ENCODE measurements at places on chromosomes 6 and 20. TPM values are rescaled to one million over a fixed set of nuclear protein-coding genes. Genes with fewer than 3 reads are reported as not detected.

- DNase-seq: no peak
Measured at GRCh38 chr6:6503191-6503590, 85.3 kb upstream of the LY86 start.

The ERVFRD-1 gene
- 0.40 TPM for total RNA-seq

DNA sequence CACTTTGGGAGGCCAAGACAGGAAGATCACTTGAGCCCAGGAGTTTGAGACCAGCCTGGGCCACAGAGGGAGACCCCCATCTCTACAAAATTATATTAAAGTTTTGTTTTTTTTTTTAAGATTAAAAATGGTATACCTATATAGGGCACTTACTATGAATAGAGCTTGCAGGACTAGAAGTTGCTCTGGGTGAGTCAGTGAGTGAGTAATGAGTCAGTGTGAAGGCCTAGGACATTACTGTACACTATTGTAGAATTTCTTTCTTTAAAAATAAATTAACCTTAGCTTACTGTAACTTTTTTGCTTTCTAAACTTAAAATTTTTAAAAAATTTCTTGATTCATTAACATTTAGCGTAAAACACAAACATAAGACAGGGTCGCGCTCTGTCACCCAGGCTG is 29.7 kb downstream of the STK35 start:
- DNase-seq: no peak

DNA sequence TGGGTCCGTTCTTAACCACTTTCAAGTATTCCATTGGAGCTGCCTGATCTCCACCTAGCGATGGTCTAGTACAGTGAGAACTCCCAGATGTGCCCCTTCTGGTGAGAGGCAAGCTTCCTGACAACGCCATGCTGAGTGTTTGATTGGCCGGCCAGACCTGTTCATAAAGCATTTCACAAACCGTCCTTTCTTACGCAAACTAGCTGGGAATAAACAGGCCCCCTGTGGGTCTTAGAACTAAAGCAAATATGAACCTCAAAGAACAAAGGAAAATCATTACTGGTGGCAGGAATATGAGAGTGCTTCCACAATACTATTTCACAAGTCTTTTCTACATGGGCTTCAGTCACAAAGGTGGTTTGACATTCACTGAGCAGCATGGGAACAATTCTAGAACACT is 15.6 kb upstream of the GCNT2 start:
- DNase-seq: no peak

GRCh38 chr6:101703311-101703710 is 309.8 kb downstream of the GRIK2 start:
- no peak for DNase-seq

- DNase-seq: no peak
Measured at GRCh38 chr6:44053760-44054556, 73.3 kb downstream of the MRPL14 start.

DNA sequence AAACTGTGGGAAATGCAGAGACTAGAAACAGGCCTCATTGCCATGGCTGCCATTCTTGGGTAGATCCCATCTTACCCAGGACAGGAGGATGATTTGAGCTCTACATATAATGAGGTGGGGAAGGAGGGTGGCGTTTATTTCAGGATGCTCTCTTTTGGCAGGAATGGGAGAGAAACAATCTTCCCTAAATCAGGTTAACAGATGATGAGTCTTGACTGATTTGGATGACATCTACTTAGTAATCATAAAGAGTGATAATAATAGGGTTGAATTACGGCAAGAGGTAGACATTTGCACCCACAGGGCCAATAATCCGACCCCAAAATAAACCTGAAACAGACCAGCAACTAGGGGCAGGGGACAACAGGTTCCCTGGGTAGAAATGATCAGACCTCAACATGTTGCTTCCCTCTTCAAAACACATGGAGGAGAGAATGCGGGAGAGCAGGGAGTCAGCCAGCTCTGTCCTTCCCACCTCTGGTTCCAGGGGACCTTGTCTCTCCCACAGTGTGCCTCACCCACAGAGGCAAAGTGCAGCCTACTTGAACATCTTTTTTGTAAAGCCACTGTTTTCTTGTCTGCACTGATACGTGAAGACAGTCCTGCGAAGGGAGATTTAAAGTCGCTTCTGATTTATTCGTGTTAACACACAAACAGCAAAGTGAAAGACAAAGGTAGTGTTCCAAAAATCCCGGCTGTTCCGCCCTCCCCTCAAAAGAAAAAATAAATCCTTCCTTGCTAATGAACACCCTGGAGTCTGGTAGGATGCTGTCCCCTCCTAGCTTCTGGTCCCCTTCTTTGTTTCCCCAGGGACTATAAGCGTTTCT is 3.9 kb downstream of the FOXQ1 start:
- no peak for DNase-seq

DNA sequence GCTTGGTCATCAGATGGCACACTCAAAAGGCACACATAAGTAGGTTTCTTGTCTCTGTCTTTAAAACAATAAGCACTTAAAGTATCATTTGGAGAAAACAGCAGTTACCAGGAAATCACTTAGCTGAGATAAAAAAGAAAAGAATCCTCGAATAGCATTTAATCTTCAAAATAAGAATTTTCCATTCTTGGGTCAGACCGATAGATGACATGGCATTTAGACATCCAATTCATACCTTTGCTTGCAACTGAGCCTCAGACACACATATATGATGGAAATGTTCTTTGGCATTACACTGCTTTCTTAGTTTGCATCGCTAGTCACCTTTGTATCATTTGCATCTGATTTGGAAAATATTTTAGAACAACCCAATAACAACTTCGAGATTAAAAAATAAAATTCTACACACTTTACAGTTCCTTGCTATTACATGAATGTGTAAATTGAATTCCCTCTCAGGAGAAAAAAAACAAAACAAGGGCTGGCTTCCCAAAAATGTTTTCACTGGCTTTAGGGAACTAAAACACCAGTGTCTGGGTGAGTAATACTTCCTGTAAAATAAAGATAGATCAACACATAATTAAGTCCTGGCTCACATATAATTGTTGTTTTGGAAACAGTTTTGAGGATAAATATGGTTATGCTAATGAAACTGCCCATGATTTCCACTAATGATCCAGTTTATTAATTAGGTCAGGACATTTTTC is 1.3 kb upstream of the RNF217 start:
- no peak for DNase-seq

DNA sequence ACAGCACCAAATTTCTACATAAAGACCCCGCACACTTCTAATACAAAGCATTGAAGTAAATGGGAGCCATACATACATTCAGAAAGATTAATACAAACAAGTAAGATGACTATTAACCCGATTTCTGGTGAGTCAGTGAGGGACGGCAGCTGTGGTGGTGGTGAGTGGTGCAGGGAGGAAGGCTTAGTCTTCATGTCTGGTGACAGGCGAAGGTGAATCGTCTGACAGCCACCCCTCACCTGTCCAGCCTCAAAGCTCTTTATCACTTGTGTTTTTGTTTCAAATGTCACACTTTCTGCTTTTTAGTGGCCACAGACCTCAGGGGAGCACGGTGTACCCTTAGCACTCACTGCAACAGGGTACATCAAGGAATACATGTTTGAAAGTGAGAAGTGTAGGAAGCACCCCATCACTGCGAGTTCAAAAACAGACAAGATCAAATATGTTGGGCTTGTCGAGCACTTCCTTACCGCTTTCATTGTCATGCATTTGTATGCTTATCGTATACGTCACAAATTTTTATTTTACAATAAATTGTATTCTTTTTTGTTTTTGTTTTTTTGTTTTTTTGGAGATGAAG is 63.5 kb downstream of the IRF4 start:
- DNase-seq: no peak

DNA sequence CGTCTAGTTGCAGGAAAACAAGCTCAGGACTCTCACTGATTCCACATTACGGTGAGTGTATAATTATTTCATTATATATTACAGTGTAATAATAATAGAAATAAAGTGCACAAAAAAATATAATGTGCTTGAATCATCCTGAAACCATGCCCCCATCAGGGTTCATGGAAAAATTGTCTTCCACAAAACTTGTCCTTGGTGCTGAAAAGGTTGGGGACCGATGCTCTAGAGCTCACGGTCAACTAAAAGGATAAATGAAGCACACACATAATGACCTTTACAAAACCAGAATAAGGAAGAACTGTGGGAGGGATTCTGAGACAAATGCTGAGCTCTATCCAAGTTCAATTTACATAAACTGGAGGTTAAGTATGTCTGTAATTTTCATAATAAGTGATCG is 194.3 kb downstream of the COL19A1 start:
- no peak for DNase-seq

GRCh38 chr20:24638591-24639548 is 169.4 kb downstream of the SYNDIG1 start:
- DNase-seq: no peak

The B3GALT4 gene
- 25.4 TPM for total RNA-seq

GRCh38 chr6:100662264-100662663 is 197.5 kb upstream of the SIM1 start:
- no peak for DNase-seq

GRCh38 chr6:155154158-155154830 is 109.5 kb upstream of the CLDN20 start:
- no peak for DNase-seq

- no peak for DNase-seq
Measured at GRCh38 chr6:80550748-80551147, 444.3 kb downstream of the BCKDHB start.

- no peak for DNase-seq
Measured at GRCh38 chr20:39813190-39813829, 851.2 kb downstream of the DHX35 start.

GRCh38 chr6:158688860-158689259 is 39.0 kb downstream of the SYTL3 start:
- no peak for DNase-seq

The PRRC2A gene
- 162 TPM for total RNA-seq

DNA sequence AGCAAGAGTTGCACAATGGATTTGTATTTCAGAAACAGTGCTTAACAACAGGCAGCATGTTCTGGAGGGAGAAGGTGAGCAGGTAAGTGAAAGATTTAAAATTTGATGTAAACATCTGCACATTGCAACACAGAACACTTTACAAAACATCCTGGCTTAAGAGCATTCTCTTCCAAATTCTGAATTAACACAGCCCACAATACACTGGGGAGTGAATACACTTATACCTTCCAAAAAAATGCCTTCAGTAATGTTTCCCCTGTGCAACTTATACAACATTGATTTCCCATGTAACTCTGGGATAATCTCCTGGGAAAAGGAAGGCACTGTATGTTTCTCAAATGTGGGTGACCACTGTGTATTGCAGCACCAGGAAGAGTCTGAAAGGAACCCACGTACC is 127.6 kb downstream of the FYN start:
- no peak for DNase-seq

- no peak for DNase-seq
Measured at GRCh38 chr6:167953551-167953950, 43.9 kb upstream of the KIF25 start.

The MYMX gene
- 0.26 TPM for total RNA-seq

GRCh38 chr6:139639507-139639906 is 265.1 kb upstream of the CITED2 start:
- no peak for DNase-seq

DNA sequence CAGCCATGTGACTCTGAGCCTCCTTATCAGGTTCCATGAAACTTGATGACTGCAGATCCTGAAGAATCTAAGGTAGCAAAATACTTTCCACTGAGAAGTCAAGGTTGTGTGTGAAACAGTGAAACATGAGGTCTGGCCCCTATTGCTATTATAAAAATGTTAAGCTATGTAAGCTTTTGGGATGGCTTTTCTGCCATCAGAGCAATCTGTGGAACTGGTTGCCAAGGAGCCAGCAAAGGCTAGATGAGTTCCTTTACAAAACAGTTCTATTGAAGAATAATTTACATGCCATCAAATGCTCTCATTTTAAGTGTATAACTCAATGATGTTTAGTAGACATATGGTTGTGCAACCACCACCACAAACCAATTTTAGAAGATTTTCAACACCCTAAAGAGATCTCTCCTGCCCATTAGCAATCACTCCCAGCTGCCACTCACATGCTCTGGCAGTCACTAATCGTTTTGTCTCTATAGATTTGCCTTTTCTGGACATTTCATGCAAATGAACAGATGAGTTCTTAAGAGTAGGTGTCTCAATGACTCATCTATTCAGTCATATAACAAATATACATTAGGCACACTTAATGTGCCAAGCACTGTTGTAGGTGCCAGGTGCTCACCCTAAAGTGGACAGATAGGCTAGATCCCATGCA is 19.9 kb upstream of the MEP1A start:
- DNase-seq: no peak

- DNase-seq: no peak
Measured at GRCh38 chr6:79818471-79818870, 128.9 kb downstream of the ELOVL4 start.

GRCh38 chr6:12750416-12750815 is 33.8 kb downstream of the PHACTR1 start:
- DNase-seq: no peak

The SPATA25 gene
- total RNA-seq: 2.8 TPM

The DNPH1 gene
- 58.2 TPM for total RNA-seq

The CLVS2 gene
- total RNA-seq: 0.06 TPM

- DNase-seq: no peak
Measured at GRCh38 chr20:16111172-16111832, 461.9 kb downstream of the KIF16B start.
